ENCODE measurements at places on chromosomes 4 and X. TPM values are rescaled to one million over a fixed set of nuclear protein-coding genes. Genes with fewer than 3 reads are reported as not detected.

PPM1K gene
- 18.4 TPM for polyA plus RNA-seq

TRIML2 gene
- not detected for polyA plus RNA-seq

OPRPN gene
- not detected for polyA plus RNA-seq

SULT1B1 gene
- polyA plus RNA-seq = 2.6 TPM

RBMXL3 gene
- not detected for polyA plus RNA-seq

HPSE gene
- 1.6 TPM for polyA plus RNA-seq

RAB40A gene
- polyA plus RNA-seq = 3.5 TPM

- no peak overlapping the region for H3K27ac ChIP-seq
- no peaks in the 10 kb centered on the region for H3K4me1 ChIP-seq
- H3K27me3 ChIP-seq = no peaks in the 10 kb centered on the region
- no peak for DNase-seq
Observed at GRCh38 chrX:5084279-5084678, 1144.4 kb downstream of the NLGN4X start.

GRCh38 chrX:43881410-43882293 lies 598 bp downstream of the MAOB start:
- H3K27me3 ChIP-seq = peaks cover 14% of the 10 kb centered on the region
- H3K4me1 ChIP-seq = no peaks in the 10 kb centered on the region
- peak overlapping the region; percentile 21 for H3K4me3 ChIP-seq
- DNase-seq = peak; percentile 23

DNA sequence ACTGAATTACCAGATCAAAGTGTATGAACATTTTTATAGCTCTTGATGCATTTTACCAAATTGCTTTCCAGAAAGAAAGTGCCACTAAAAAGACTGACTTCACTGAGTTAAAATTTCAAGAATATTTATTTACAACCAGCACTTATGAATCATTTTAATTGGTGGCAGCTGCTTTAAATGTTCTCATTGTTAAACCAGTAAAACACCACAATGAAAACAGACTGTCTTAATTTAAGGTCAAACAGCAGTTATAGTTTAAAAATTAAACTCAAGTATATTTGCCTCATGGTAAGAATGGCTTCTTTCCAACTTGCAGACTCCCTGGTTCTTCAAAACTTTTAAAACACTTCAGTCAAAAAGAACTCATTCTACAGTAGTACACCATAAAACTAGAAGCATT lies 36.9 kb downstream of the AMMECR1 start:
- no peak overlapping the region for H3K4me3 ChIP-seq
- H3K27me3 ChIP-seq = no peaks in the 10 kb centered on the region
- peak; percentile 6 for DNase-seq
- H3K27ac ChIP-seq = no peak overlapping the region
- H3K36me3 ChIP-seq = no peaks in the 10 kb centered on the region

DNA sequence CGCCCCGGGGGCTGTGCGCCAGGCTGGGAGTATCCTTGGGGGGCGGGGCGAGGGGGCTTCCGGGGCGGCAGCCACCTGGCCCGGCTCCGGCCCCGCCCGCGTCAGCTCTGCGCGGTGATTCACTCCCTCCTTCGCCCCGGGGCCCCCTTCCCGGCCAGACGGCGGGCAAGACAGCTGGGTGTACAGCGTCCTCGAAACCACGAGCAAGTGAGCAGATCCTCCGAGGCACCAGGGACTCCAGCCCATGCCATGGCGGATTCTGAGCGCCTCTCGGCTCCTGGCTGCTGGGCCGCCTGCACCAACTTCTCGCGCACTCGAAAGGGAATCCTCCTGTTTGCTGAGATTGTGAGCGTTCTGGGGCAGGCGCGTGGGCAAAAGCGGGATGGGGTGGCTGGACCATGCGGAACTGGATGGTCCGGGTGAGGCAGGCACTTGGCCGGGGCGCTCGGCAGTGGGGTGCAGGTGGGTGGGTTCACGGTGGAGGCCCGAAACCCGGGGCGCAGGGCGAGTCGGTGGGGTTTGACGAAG lies at the start of gene PLP2:
PLP2 (plus strand) TSS at position 147 of the 528 bp plus-strand sequence; CDS start at position 250, 103 bp downstream.
- no peaks in the 10 kb centered on the region for H3K27me3 ChIP-seq
- peaks cover 3% of the 10 kb centered on the region for H3K4me1 ChIP-seq
- DNase-seq = no peak
- H3K36me3 ChIP-seq = no peaks in the 10 kb centered on the region

- H3K4me3 ChIP-seq = peak overlapping the region; percentile 23
- no peak overlapping the region for H3K27ac ChIP-seq
- DNase-seq = no peak
- no peaks in the 10 kb centered on the region for H3K36me3 ChIP-seq
- H3K27me3 ChIP-seq = no peaks in the 10 kb centered on the region
- peaks cover 14% of the 10 kb centered on the region for H3K4me1 ChIP-seq
Observed at GRCh38 chr4:118889312-118889691, 648 bp downstream of the SYNPO2 start.

DNA sequence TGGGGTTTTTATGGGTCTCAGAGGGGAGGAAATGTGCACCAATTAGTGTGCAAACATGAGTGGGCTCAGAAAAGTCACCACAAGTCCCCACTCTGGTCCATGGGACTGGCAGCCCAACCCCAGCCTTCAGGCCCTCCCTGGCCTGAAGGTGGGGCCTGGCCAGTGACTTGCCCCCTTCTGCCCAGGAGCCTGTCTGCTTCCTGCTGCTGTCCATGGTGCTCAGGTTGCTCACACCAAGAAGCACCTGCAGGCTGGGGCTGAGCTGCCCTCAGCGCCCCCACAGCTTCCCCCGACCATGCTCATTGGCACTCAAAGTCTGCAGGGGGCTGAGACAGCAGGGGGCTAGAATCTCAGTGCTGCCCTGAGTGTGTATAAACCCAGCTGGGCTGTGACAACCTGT lies 30.6 kb upstream of the GC start:
- no peak for DNase-seq
- H3K4me1 ChIP-seq = no peaks in the 10 kb centered on the region
- no peaks in the 10 kb centered on the region for H3K36me3 ChIP-seq
- H3K4me3 ChIP-seq = no peak overlapping the region
- H3K27me3 ChIP-seq = no peaks in the 10 kb centered on the region
- no peak overlapping the region for H3K27ac ChIP-seq

- no peaks in the 10 kb centered on the region for H3K36me3 ChIP-seq
- no peak overlapping the region for H3K27ac ChIP-seq
- no peaks in the 10 kb centered on the region for H3K4me1 ChIP-seq
- H3K27me3 ChIP-seq = no peaks in the 10 kb centered on the region
- no peak for DNase-seq
- no peak overlapping the region for H3K4me3 ChIP-seq
Observed at GRCh38 chrX:66232296-66232695, 68.2 kb downstream of the HEPH start.

- H3K4me1 ChIP-seq = no peaks in the 10 kb centered on the region
- H3K27me3 ChIP-seq = no peaks in the 10 kb centered on the region
- no peak overlapping the region for H3K27ac ChIP-seq
- no peak for DNase-seq
Observed at GRCh38 chrX:133638285-133638684, 223.0 kb upstream of the GPC4 start.

DNA sequence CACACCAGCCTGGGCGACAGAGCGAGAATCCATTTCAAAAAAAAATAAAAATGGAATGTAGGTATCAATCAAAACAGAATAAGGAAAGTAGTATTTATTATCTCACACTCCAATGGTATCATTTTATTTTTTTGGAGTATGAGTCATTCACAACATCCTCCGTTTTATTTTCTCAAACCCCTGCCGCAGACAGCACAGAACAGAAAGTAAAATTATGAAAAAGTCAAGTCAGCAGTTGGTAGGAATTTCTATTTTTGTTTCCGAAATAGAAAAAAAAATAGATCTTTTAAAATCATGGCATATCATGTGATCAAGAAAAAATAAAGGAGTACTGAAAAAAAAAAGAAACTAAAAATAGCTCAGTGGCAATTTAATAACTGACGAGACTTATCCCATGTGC lies 490.7 kb upstream of the TENM3 start:
- no peaks in the 10 kb centered on the region for H3K27me3 ChIP-seq
- H3K4me1 ChIP-seq = no peaks in the 10 kb centered on the region
- no peaks in the 10 kb centered on the region for H3K36me3 ChIP-seq

GRCh38 chrX:20265726-20266681 lies 705 bp downstream of the RPS6KA3 start:
- DNase-seq = peak; percentile 79

- no peaks in the 10 kb centered on the region for H3K4me1 ChIP-seq
- H3K27ac ChIP-seq = no peak overlapping the region
- no peaks in the 10 kb centered on the region for H3K36me3 ChIP-seq
Observed at GRCh38 chr4:188372058-188372457, 232.8 kb downstream of the TRIML1 start.

DNA sequence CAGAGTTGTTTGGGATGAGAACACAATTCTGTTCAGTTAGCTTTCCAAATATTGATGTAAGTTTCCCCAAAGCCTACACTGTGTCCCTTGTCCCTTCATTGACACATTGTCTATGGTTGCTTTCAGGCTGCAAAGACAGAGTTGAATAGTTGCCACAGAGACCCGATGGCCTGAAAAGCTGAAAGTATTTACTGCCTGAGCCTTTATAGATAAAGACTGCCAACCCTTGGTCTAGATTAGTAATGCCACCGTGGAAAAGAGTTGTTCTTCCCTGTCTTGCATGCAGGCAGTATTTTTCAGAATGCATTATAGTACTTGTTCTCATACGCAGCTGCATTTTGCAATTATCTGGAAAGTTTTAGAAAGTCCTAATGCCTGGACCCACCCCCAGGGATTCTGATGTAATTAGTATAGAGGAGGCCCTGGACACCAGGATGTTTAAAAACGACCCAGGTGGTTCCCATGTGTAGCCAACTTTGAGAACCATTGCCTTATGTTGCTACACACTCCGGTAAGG lies 180.8 kb downstream of the FRMPD4 start:
- no peaks in the 10 kb centered on the region for H3K36me3 ChIP-seq
- DNase-seq = no peak
- H3K4me3 ChIP-seq = no peak overlapping the region
- no peak overlapping the region for H3K27ac ChIP-seq

DNA sequence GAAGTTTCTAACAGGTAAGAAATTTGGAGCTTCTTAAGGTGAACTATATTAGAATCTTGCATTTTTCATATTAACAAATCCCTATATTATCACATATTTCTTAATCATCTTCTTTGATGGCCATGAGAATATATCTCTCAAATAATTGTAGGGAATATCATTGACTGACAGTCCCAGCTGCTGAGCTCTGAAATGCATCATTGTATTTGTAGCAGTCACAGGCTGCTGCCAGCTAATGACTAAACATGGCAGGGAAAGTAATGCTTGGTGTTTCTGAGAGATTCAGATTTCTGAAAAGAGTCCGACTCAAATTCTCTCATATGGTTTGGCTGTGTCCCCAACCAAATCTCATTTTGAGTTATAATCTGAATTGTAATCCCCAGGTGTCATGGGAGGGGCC lies 171.9 kb downstream of the TRAM1L1 start:
- DNase-seq = no peak
- no peaks in the 10 kb centered on the region for H3K4me1 ChIP-seq
- H3K27ac ChIP-seq = no peak overlapping the region
- H3K36me3 ChIP-seq = no peaks in the 10 kb centered on the region

GRCh38 chr4:83276299-83277040 lies 8.1 kb downstream of the COQ2 start:
- H3K4me3 ChIP-seq = no peak overlapping the region
- peaks cover 11% of the 10 kb centered on the region for H3K4me1 ChIP-seq
- no peak overlapping the region for H3K27ac ChIP-seq
- no peaks in the 10 kb centered on the region for H3K27me3 ChIP-seq
- no peaks in the 10 kb centered on the region for H3K36me3 ChIP-seq
- no peak for DNase-seq

DNA sequence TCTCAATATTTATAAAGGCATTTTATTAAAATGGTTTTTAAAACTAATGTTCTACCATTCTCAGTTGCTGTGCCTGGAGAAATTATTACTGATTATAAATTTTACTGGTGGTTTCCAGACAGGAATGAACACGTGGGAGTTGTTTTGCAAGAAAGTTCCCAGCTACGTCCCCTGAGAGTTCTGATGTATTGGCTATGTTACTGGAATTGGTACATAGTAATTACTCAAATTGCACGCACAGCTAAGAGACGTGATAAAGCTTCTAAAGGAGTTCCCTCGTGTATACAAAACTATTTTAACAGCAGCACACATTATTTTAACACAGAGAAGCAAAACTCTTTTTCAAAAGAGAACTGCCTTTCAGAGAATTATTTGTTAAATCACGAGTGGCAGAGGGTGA lies 292.2 kb downstream of the NLGN4X start:
- no peaks in the 10 kb centered on the region for H3K4me1 ChIP-seq
- no peaks in the 10 kb centered on the region for H3K36me3 ChIP-seq
- no peaks in the 10 kb centered on the region for H3K27me3 ChIP-seq
- DNase-seq = no peak

GRCh38 chrX:41350150-41350975 lies 16.4 kb downstream of the DDX3X start:
- no peaks in the 10 kb centered on the region for H3K27me3 ChIP-seq

DNA sequence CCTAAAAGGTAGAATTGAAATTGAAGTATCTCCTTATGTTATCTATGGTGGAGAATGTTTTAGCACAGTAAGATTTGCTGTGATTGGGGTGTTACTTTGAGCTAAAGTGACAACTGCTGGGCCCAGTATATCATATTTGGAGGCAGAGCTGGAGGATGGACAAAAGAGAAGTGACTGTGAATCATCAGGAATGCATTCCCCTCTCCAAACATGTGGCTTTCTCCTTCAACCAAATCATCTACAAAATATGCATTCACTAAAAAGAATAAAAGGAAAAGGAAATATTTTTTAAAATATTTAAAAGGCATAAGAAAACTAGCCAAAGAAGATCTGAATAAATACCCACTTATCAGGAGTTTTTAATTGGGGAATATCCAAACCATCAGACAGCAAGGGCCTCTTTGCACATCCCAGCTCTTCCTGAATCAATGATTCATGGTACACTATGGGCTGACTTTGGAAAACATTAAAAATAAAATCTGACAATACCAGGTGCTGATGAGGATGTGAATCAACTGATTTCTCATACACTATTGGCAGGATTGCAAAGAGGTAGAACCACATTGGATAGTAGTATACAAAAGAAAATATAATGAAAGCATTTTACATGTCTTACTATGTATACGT lies 671.7 kb upstream of the NR3C2 start:
- no peaks in the 10 kb centered on the region for H3K27me3 ChIP-seq
- no peak for DNase-seq

GRCh38 chrX:1477801-1478458 lies 25.2 kb upstream of the ASMTL start:
- H3K4me1 ChIP-seq = peaks cover 15% of the 10 kb centered on the region
- no peak overlapping the region for H3K4me3 ChIP-seq
- no peaks in the 10 kb centered on the region for H3K27me3 ChIP-seq
- no peaks in the 10 kb centered on the region for H3K36me3 ChIP-seq
- DNase-seq = no peak

DNA sequence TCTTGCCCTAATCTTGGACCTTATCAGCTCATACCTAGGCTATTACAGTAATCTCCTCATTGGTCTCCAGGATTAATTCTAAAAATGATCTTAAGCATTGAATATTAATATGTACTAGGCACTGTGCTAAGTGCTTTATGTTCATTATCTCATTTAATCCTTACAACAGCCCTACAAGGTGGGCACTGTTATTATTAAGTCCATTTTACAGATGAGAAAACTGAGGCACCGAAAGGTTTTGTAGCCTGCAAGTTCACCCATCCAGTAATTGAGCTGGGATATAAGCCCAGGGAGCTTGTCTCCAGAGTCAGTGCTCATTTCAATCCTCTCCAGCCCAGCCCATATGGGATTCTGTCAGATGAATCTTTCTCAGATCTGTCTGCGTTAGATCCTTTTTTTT lies 20.8 kb downstream of the SLC25A43 start:
- no peak overlapping the region for H3K4me3 ChIP-seq
- H3K36me3 ChIP-seq = no peaks in the 10 kb centered on the region
- H3K27me3 ChIP-seq = no peaks in the 10 kb centered on the region
- no peak for DNase-seq
- no peak overlapping the region for H3K27ac ChIP-seq
- no peaks in the 10 kb centered on the region for H3K4me1 ChIP-seq

Measured in left lung (tissue), 14 donors.